ENCODE measurements at places on chromosomes 13 and 19.

- DNase-seq: no peak
These were observed 227.8 kb downstream of the UQCRFS1 start for GRCh38 chr19:28985201-28985600.

DNA sequence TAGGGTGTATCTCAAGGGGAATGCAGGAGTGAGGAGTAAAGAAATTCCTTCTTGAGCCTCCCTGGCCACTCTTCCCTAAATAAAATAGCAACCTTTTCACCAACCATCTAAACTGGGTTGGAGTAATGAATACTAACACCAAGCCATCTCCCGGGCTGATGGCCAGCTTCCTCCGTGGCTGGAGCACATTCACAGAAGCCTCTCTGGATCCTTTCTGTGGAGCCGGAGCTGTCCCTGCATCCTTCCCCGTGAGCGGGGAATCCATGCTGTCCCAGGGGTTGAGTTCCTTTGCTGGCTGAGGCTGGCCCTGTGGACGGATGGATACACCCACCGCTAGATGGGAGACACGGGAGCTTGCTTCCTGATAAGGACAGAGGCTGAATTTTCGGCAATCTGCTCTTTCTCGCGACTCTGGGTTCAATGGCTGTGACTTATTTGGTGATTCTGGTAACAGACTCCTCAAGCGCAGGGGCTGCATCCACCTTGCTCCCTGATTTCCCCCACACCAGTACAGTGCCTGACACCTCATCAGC, 370.3 kb downstream of the ZNF536 start:
- no peak for DNase-seq

GRCh38 chr19:58229255-58229639, 533 bp downstream of the ZNF544 start:
- no peak for DNase-seq

GRCh38 chr19:36152352-36153091, at the start of gene COX7A1:
COX7A1 (minus strand) TSS chr19:36152447; CDS start chr19:36152407, 40 bp downstream.
- DNase-seq: peak; percentile 91
